Prostate gland (tissue), 2 donors: ENCODE measurements at places on chromosomes 1 and 21. TPM values are rescaled to one million over a fixed set of nuclear protein-coding genes. Genes with fewer than 3 reads are reported as not detected.

GRCh38 chr1:244054247-244054923 is 3.3 kb downstream of the ZBTB18 start:
- DNase-seq: no peak

Gene CLDN17
- total RNA-seq: not detected

DNA sequence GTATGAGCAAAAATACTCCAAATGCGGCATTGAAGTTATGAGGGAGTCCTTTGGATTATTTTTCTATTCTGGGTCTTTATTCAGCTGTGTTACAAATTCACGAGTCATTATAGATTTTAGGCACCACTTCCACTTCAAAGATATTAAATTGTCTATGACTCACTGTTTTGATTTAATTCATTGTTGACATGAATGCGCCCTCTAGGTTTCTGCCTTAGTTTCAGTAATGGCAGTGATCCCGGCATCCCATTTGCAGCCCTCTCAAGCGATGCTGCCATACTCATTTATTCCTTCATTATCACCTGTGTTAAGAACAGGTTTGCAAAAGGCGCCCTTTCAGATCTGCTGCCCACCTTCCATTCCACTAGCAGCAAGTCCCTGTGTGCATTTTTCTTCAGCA is 14.0 kb downstream of the RSPO1 start:
- no peak for DNase-seq

Gene JAM2
- 66.6 TPM for total RNA-seq

DNA sequence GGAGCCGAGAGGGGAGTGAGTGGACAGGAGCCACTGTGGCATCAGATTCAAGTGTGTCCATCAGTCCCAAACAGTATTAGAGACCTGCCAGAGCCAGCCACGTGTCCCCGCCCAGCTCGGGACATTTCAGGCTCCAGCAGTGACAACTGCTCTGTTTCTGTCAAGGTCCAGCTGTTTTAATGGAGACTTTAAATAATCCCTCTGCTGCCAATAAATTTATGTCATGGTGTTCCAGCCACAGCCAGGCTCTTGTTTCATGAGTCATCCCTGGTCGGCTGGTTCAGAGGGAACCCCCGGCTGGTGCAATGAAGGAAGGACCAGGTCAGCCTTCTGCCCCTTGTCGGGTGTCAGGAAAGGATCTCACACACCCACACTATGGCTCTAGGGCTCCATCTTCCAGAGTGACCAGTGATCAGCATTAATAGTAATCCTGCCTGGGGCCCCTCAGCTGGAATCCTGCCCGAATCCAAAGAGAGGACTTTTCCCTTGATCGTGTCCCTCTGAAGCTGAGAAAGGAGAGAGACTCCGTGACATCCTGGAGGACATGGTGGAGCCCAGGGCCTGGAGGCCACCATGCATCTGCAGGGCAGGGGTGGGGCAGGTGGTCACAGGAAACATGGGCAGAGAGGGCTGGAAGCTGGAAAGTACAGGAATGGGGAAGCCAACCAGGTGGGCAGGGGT is 197.3 kb downstream of the MATN1 start:
- DNase-seq: no peak

Gene IPP
- 14.8 TPM for total RNA-seq

GRCh38 chr1:51850420-51851223 is 27.9 kb downstream of the NRDC start:
- DNase-seq: peak; percentile 16

DNA sequence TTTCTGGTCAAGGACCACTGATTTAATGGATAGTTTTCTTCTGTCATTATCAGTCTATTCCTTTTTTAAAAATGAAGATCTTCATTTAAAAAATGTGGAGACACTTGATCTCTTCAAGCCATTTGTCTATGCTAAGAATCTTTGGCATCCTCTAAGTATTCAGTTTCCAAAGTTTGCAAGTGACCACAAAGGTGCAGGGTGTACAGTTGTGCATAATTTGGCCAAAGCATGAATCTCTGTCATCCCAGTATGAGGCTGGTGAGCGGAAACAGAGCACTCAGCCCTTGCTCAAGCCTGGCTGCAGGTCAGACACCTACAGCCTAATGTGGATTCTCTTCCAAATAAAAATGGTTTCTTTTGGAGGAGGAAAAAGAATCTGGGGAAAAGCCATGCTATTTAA is 19.8 kb downstream of the PARP1 start:
- no peak for DNase-seq

GRCh38 chr1:145959957-145960467 is 2.2 kb upstream of the LIX1L start:
- DNase-seq: no peak

Gene PTPN22
- 1.1 TPM for total RNA-seq

DNA sequence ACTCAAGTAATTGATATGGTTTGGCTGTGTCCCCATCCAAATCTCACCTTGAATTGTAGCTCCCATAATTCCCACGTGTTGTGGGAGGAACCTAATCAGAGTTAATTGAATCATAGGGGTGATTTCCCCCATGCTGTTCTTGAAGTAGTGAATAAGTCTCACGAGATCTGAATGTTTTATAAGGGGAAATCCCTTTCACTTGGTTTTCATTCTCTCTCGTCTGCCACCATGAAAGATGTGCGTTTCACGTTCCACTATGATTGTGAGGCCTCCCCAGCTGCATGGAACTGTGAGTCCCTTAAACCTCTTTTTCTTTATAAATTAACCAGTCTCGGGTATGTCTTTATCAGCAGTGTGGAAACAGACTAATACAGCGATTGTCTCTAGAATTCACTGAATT is 135.4 kb downstream of the BACH1 start:
- no peak for DNase-seq

DNA sequence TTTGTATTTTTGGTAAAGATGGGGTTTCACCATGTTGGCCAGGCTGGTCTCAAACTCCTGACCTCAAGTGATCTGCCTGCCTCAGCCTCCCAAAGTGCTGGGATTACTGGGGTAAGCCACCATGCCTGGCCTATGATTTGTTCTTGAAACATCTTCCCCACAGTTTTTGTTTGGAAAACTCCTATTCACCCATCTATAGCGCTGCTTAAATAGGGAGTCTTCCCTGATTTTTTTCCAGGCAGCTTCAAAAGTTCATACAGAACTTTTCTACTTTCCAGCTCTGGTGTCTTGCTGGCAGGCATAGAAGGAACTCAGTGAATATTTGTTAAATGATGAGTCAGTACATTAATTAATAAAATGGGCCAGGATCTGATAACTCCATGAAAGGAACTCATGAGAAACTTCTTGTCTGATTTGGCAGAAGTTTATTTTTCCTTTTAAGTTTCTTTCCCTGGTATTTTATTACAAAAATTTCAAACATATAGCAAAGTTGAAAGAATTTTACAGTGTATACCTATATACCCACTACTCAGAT is 33.0 kb upstream of the TTC22 start:
- no peak for DNase-seq

- DNase-seq: no peak
Measured at GRCh38 chr1:40625476-40626382, 39.8 kb downstream of the RIMS3 start.

GRCh38 chr1:112581586-112582192 is 37.3 kb downstream of the ST7L start:
- DNase-seq: no peak

- DNase-seq: no peak
Measured at GRCh38 chr1:209777587-209777986, 6.8 kb downstream of the C1orf74 start.

GRCh38 chr1:72489801-72490200 is 207.5 kb upstream of the NEGR1 start:
- DNase-seq: no peak

- peak; percentile 14 for DNase-seq
Measured at GRCh38 chr1:14737561-14738094, 139.1 kb downstream of the KAZN start.

DNA sequence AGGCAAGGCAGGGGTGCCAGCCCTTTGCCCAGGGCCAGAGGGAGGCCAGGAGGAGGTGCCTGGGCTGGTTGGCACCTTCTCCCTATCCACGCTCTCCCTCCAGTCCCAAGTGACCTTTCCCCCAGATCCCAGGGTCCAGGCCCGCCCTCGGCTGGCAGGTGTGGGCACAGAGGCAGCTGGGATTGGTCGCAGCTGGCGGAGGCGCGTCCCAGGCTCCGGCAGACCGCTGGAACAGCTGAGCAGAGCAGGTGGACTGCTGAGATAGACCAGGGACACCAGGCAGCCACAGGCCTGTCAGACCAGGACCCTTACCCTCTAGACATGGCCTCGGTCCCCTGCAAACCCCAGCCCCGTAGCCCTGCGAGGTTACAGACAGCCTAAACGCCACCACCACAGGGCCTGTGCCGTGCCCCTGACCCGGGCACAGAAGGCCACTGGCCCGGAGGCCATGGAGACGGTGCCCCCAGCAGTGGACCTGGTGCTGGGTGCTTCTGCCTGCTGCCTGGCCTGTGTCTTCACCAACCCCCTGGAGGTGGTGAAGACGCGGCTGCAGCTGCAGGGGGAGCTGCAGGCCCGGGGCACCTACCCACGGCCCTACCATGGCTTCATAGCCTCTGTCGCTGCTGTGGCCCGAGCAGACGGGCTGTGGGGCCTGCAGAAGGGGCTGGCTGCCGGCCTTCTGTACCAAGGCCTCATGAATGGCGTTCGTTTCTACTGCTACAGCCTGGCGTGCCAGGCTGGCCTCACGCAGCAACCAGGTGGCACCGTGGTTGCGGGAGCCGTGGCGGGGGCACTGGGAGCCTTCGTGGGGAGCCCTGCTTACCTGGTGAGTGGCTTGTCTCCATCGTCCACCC is at the start of gene SLC25A34:
SLC25A34 (plus strand) TSS at position 221 of the 854 bp plus-strand sequence; CDS start at position 449, 228 bp downstream.
- DNase-seq: no peak

Gene BNIPL
- 13.2 TPM for total RNA-seq

- no peak for DNase-seq
Measured at GRCh38 chr1:31354283-31354682, 18.6 kb downstream of the FABP3 start.

DNA sequence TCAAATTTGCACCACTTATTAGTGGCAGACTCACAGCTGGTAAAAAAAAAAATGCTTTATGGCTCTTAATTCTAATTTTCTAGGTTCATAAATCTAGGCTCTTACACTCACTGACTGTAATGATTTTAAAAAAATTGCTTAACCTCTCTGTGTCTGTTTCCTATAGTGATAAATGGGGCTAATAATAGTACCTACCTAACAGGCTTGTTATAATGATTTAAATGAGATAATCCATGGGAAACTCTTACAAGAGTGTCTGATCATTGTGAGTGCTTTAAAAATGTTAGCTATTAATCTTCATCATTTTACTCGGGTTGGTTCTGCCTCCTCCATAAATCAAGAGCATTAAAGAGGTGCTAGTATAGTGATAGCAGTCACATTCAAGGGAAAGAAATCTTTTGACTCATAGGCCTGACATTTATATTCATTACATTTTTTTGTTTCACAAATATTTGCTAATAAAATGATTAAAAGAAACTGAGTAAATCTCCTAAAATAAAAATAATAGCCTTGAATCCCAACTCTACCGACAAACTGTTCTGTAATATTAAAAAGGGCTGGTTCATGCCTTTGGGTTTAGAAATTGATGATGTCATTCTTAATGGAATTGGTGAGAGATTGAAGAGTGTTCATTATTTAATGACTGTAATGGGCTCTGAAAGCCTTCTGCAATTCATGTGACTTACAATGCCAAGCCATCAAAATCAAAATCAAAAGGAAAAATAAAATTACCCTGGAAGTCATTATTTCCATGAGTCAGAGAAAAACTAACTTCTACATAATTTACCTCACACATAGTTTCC is 93.9 kb upstream of the PALMD start:
- no peak for DNase-seq

DNA sequence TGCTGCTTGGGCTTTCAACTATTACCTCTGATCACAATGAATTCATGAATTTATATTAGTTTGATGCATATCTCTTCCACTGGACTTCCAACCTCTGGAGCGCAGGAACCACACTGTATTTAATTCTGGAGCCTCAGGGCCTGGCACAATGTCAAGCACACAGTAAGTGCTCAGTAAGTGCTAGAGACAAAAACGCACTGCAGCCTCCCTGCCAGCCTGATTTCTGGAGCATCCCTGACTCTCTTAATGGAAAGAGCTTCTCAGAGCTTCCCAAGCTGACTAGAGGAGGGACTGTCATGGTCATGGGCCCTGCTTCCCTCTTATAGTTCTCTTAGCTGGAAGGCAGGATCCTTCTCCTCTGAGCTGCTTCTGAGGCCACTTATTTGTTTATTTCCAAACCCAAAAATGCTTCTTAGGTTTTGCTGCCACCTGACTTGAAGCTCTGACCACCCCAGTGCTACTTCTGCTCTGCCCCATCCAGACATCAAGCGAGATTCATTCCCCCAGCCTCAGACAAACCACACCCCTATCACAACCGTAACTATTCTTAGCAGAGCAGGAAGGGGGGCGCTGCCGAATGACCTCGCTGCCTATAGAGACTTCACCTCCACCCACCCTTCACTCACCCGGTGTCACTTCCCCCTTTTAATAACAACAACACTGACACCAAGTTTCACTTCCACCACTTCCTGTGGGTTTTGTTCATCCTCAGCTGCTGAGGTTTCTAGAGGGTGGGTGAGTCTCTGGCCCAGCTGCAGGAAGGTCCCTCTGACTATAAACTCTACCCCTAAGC is 33.6 kb downstream of the NUAK2 start:
- peak; percentile 23 for DNase-seq

Gene CLDN14
- not detected for total RNA-seq

GRCh38 chr1:243443557-243443956 is 187.7 kb downstream of the SDCCAG8 start:
- no peak for DNase-seq

Gene MOB3C
- total RNA-seq: 19.7 TPM

- peak; percentile 92 for DNase-seq
Measured at GRCh38 chr21:36297938-36298572, 21.9 kb upstream of the MORC3 start.

- DNase-seq: no peak
Measured at GRCh38 chr1:226541631-226542622, 6.6 kb upstream of the STUM start.

Gene PLA2G2D
- total RNA-seq: not detected
